ENCODE measurements at places on chromosomes 4 and X.

DNA sequence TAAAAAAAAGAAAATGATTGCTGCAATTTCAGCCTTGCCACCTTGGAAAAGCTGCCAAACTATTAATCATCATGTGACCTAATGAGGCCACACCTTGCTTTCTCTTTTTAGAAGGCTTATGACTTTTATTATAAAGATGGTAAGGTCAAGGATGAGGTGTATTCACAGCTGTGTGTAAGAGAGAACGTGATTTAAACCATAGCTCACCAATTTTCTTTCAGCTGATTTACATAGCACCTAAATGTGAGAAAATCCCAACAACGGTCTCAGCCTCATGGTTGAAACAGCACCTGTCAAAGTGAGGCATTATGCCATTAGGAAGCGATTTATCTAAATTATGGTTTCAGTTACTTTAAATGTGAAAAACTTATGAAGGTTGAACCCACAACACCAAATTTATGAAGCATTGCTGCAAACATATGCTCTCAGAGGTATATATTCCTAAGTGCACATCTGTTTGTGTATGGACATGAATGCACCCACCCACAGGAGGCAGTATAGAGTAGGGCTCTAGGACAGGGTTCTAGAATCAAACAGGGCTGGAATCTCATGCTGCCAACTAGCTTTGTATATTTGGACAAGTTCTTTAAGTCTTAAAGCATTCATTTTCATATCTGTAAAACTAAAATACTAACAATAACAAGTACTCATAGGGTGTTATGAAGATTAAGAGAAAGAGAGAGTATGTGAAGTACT is 40.7 kb downstream of the ANXA3 start:
- DNase-seq = no peak

DNA sequence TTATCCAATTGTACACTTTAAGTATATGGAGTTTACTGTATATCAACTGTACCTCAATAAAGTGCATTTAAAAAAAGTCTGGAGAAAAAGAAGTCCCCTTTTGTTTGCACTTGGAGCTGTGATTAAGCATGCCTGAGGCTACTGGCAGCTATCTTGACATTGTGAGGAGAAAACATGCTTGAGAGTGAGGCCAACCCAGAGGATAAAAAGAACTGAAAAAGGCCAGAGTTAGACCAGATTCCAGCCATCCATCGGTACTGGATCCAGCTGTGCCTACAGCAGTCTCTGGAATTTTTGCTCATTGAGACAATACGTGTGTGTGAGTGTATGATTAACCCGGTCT is 57.4 kb downstream of the LGI2 start:
- no peak for DNase-seq

- DNase-seq = no peak
Measured at GRCh38 chr4:174189392-174190015, 94.0 kb downstream of the FBXO8 start.

GRCh38 chr4:25022766-25023165 is 8.0 kb downstream of the LGI2 start:
- no peak for DNase-seq

- no peak for DNase-seq
Measured at GRCh38 chr4:8557151-8558076, 22.8 kb upstream of the GPR78 start.

GRCh38 chrX:9326369-9326768 is 138.5 kb upstream of the TBL1X start:
- no peak for DNase-seq
